ENCODE measurements at places on chromosomes 6 and 20.

DNA sequence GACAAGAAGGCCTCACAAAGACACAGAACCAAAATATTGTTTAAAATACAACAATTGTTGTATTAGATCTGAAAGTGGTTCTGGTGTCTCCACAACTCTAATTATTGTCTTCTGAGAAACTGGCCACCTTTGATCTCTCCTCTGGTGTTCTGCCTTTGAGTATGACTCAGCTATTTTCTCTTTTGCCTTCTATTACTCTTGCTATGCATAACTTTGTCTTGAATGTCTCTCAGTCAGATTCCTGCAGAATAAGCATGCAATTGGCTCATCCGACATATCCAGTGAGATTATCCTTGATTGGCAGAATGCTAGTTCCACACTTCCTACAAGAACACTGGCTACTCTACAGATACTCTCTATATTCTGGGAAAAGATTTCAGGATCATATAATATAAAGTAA, 14.3 kb upstream of the EPM2A start:
- no peak for DNase-seq

- no peak for DNase-seq
Observed at GRCh38 chr6:45462190-45463134, 84.7 kb upstream of the SUPT3H start.

DNA sequence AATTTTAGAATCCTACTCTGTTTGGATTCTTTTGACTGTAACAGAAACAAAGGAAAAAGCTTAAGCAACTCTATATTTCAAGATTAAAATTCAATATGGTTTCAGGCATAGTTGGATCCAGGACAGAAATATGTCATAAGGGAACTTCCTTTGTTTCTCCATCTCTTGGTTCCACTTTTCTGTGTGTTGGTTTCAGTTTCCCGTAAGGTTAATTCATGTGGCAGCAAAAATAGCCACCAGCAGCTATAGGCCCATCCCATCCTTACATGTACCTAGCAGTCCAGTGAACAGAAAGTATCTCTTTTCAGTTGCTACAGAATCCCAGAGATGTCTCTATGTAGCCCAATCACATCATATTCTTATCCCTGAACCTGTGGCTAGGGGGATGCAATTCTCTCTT, 8.8 kb upstream of the FAM8A1 start:
- DNase-seq = no peak

DNA sequence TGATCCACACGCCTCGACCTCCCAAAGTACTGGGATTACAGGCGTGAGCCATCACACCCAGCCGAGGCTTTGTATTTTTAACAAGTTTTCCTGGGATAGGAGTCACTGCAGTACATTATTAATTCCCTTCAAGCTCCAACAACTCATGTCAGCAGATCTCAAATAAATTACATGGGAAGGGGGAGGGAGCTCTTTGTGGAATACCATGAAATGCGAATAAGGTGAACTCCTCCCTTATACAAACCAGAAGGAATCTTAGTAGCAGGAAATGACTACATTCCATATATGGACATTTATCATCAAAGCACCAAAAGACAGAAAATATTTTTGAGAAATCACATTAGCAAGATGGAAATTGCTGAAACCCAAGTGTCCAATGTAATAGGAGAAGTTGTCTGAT, 2.9 kb downstream of the GSS start:
- no peak for DNase-seq

DNA sequence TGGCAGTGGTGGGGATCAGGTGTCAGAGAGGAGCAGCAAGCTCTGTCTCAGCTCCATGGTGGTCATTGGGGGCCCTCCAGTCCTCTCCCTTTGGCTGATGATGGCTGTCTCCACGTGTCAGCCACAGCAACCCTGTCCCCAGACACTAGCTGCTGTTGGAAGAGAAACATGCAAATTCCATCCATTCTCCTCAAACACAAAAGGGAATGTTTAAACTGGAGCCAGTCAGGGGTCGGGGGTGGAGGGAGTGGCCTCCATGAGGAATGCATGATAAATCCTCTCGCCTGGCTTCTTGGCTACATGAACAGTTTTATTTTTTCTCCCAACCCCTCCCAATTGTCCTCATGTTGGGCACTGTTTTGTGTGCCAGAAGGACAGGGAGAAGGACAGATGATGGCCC, 86.4 kb downstream of the EDN3 start:
- no peak for DNase-seq

DNA sequence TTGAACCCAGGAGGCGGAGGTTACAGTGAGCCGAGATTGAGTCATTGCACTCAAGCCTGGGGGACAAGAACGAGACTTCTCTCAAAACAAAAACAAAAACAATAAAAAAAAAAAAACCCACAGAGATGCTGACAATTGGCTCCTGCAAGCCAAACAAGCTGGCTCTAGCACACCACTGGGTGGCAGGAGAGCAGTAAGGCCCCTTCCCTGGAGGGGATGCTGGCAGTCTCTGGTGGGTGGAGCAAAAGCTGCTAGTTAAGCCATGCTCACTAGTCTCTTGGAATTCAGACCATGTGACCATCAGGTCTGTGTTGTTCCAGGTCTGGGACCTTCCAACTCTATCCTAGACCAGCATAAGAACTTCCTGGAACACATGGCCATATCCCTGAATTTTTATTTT, 18.9 kb upstream of the DSN1 start:
- DNase-seq = peak; percentile 48

DNA sequence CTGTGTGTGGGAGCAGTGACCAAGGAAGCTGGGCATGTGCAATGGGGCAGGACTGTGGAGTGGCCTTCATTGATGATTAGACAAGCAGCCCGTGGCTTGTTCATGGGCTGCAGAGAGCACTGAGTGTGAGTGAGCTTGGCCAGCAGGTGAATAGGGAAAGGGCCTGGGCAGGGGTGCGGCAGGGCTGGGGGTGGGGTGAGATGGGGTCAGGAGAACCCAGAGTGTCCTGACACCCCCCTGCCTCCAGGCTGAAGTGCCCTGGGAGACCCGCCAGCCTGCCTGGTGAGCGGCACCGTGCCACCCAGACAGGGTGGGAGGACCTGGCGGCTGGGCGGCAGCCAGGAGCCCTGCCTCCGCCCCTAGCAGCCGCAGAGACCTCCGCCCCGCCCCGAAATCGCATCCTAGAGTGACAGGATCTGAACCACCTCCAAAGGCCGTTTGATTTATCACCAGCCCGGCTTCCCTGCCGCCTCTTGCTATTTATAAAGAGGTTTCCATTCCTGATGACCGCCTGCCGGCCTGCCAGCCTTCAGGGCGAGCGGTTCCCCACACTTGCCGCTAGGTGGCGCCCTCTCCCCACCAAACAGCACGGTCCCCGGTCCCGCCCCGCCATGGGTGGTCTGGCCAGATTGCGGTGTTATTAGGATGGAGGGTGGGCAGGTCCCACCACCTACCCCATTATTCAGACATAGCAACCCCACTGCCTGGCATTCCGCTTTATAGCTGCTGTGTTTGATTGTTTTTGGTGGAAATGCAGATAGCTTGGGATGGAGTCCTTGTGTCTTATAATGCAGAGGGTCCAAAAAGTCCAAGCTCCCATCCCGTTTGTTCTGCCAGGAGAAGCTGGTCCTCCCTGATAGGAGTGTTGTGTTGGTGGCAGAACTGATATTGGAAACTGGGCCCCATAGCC, 3.5 kb downstream of the MYLK2 start:
- peak; percentile 45 for DNase-seq

DNA sequence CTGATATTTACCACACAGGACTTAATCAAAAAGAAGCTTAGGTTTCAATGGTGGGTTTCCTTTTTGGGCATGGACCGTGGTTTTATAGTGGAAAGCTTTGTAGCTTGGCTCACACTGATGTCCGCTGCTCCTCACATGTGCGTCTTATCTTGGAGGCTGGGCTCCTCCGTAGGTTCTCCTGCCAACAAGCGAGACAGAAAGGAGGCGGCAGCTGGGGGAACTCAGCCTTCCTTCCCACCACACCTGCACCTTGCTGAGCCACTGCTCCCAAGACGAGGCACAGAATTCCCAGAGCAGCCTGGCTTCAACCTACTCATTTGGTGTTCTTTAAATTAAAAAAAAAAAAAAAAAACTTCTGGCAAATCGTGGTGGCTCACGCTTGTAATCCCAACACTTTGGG, 235.5 kb upstream of the QKI start:
- DNase-seq = no peak

GRCh38 chr6:56482525-56482924, 160.2 kb downstream of the DST start:
- no peak for DNase-seq

- no peak for DNase-seq
Observed at GRCh38 chr6:160161647-160161986, 40.0 kb downstream of the SLC22A1 start.

GRCh38 chr6:47481806-47482205, 4.2 kb downstream of the CD2AP start:
- no peak for DNase-seq

- DNase-seq = no peak
Observed at GRCh38 chr20:31549513-31549880, 35.3 kb downstream of the HM13 start.

DNA sequence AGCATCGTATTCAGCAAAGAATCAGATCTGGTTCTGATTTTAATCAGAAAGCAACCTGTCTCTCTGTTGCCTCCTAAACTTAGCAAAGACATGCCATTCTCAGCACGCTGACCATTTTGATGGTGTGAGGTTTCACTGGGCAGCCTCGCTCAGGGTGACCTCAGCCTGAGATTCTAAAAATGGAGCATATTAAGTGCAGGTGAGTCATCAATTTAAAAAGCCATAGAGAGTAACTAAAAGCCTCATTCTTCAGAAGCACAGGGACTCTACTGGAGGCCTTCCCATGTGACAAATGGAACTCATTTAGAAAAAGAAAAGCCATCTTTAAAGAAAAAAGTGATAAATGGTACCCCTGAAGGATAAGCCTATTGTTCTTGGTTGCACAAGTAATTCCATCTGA, 91.3 kb downstream of the FILIP1 start:
- no peak for DNase-seq

DNA sequence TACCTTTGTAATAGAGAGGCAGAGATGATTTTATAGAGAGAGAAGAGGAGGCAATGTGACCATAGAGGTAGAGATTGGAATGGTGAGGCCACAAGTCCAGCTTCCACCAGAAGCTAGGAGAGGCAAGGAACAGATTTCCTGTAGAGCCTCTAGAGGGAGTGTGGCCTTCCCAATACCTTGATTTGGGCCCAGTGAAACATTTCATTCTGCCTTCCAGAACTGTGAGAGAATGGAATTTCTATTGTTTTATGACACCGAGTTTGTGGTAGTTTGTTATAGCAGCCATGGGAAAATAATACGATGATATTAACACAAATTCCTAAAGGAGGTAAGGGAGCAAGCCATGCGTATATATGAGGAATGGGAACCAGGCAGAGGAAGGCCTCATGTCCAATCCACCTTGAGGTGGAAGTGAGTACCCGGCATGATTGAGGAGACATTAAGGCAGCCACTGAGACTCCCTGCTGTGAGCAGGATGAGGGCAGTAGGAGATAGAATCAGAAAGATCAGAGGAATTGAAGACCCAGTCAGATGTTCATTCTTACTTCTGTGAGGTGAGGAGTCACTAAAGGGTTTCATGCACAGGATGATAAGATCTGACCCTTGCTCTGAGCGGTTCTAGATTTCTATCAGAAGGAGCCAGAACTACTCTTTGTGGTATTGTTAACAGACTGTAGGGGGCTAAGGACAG, 636.3 kb upstream of the IMPG1 start:
- peak; percentile 13 for DNase-seq

GRCh38 chr6:148342350-148343046, at the start of gene SASH1:
Gene SASH1, plus strand, starts transcription at chr6:148342838. Its CDS starts 230 bp downstream, at chr6:148343068.
- DNase-seq = peak; percentile 55

DNA sequence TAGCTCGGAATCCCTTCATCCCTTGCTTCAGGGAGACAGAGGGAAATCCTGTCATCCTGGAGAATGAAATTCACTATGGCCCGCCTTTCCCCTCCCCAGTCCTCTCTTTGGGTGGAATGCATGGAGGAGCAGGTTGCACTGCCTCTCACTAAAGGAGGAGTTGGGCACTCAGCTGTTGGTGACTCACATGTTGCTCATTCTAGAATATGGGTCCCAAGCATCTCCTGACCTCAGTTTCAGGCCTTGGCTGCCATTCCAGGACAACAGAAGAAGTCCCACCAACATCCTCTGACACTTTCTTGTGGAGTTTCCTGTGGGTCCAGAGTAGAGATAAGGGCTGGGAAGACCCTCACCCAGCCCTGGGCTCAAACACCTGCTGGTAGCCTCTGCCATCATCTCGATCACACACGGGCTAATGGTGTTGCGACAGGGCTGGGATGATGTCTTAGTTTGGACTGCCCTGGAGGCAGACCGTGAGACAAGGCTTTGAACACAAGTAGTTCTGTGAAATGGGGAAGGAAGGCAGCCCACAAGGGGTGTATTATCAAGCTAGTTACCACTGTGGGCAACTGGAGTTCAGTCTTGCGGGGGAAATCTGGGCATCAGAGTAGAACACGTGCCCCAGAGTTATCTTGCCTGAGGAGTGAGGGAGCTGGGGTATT, 52.4 kb upstream of the RNF24 start:
- no peak for DNase-seq

DNA sequence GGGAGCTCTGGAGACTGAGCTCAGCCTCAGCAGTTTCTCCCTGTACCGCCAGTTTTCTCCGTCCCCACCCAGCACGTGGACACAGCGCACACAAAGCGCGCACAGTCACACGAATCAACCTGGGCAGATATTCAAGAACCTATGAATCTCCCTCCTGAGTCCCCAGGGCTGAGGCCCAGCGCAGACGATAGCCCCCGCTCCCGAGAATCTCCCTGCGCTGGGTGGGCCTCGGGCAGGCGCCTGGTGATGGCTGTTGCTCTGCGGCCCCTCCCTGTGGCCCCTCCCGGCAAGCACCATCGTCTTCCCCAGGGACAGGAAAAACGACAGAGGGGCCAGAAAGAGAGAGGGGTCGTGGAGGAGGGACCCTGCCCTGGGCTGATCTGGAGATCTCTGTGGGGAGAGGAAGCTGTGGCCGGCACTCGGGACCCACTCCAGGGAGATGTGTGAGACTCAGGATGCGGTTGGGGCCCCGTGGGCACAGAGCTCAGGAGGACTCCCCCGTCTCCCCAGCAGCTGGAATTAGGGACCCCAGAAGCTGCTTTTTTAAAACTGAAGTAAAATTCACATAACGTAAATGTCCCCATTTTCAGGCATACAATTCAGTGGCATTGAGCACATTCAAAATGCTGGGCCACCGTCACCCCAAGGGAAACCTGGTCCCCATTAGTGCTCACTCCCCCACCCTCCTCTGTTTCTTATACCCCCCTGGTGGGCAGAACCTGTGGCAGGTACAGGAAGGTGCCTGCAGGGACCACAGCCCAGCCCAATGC, 330.8 kb downstream of the TAF4 start:
- no peak for DNase-seq

DNA sequence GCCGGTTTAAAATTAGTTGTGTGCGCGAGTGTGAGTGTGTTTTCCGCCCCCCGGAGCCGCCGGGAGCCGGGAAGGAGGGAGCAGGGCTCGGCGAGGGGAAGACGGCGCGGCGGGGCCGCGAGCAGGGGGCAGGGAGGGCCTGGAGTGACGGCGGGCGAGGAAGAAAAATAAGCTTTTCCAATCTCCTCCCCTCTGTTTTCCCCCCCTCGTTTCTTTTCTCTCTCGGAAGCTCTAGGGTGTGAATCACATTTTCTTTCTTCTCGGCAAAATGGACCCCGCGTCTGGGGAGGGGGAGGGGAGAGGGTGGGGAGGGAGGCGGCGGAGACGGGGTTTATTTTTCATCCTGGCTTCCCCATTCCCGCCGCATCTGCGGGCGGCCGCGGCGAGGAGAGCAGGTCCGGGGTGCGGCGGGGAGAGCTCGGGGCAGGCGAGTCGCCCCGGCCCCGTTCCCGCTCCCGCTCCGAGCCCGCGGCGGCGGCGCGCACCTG, 881 bp downstream of the BICRAL start:
- DNase-seq = peak; percentile 66
